Effector CD8-positive, alpha-beta T cell (primary cell): ENCODE measurements at places on chromosomes 13 and 19.
A peak's percentile ranks its signal among the peaks of the same experiment; 100 is the strongest.

GRCh38 chr13:47287291-47287751 is 390.5 kb upstream of the HTR2A start:
- no peak for DNase-seq

DNA sequence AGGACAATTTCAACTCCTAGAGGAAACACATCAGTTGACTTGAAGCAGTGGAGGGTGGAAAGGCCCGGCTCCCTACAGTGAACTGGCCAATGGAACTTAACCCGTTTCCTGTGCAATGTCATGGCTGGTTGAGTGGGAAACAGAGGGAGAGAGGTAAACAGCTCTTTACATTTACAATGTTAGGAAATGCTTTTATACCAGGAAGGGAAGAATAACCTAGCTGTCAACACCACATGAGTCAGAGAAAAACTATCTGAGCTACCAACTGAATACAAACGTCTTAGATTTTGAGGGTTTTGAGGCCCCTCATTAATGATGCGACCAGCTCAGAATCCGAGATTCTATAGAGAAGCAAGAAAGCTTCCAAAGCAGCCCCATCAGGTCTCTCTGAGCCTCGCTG is 36.7 kb downstream of the CARD8 start:
- no peak for DNase-seq

GRCh38 chr19:20244356-20244755 is 77.3 kb downstream of the ZNF486 start:
- DNase-seq = no peak

DNA sequence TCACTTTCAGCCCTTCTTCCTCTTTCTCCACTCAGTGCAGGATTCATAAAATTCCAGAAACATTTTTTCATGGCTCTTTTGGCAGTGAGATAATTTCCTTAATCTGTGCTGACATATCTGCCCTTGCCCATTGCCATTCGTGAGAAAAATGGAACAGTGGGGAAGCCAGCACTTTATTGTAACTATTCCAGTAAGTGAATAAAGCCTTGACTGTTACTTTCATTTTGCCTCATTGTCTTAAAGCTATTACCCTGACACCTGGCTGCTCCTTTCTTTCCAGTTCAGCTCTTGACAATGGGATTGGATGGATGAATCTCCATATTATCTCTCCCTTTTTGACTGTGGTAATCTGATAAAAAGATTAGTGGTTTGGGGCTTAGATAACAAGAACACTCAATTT is 1068.1 kb upstream of the PCDH20 start:
- no peak for DNase-seq

- DNase-seq = peak; percentile 19
These were observed 1.1 kb downstream of the HSPB6 start for GRCh38 chr19:35755550-35756376.

DNA sequence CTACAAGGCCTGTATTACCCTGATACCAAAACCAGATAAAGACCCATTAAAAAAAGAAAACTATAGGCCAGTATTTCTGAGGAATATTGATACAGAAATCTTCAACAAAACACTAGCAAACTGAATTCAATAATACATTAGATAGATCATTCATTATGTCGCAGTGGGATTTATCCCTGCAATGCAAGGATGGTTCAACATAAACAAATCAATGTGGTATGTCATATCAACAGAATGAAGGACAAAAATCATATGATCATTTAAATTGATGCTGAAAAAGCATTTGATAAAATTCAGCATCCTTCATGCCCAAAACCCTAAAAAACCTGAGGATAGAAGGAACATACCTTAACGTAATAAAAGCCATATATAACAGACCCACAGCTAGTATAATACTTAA is 50.0 kb downstream of the RB1 start:
- no peak for DNase-seq

DNA sequence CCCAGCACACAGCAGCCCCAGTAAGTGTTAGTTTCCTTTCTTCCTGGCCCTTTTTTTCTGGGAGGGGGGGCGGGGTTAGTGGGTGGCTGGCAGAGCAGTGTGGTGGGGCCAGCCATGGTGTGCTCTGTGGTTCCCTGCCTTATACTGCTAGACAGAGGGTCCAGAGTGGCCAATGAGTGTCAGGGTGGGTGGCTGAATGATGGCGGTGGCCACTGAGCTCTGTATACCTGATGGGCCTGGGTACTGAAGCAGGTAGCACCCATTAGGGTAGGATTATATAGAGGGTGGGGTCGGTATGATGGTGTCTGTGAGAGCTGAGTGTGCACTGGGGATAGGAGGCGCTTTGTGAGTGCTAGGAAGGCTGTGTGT is 13.8 kb downstream of the CIC start:
- DNase-seq = no peak

- no peak for DNase-seq
These were observed 30.3 kb upstream of the RNF113B start for GRCh38 chr13:98207416-98207815.

DNA sequence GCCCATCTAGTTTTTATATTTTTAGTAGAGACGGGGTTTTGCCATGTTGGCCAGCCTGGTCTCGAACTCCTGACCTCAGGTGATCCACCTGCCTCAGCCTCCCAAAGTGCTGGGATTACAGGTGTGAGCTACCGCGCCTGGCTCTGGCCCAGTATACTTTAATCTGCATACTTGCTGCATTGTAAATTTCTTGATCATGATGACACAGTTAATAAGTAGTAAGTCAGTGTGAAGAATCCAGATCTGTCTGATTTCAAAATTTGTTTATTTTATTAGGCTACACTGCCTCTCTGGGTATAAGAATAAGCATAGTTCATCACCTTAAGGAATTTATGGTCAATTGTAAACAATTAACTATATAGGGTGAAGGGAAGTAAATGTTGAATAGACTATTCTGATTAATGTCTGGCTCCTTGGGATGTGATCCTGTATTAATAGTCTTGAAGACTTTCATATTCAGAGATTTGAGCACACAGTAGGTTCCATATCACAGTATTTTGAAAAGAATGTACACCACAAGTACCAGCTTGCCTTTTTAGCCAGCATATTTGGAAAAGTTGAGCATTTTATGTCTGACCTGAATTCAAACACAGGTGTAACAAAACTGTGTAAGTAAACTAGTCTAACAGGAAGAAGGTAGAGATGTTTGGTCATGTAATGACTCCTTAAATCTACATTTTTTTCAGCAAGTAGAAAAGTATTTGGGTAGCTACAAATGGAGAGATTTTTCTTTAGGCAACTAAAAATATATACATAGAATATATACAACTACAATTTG is 7.4 kb downstream of the ARHGAP35 start:
- no peak for DNase-seq

GRCh38 chr19:5466814-5467291 is 11.6 kb downstream of the ZNRF4 start:
- DNase-seq = no peak

DNA sequence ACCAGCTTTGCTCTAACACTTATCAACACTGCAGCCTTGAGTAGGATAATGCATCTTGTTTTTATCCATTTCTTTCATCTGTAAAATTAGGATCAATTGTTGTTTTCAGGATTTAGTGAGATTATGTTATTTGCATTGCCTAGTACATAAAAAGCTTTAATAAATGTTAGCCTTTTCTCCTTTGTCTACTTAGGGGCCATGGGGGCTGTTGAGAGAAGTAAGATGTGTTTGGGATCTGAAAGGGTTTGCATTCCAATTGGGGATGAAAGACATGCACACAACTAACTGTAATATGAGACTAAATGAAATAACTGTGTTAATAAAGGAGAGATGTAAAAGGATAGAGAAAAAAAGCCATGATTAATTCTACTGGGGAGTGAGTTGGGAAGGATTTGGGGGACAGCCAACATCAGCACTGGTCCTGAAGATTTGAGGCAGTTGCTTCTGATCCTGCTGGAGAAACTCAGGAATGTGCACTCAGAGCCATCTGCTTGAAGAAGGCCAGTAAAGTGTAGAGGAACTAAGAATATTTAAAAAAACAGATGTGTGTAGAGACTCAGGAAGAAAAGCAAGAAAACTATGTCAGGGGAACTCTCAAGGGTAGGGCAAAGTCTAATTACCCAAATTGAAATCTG is 236.3 kb downstream of the OLFM4 start:
- no peak for DNase-seq

DNA sequence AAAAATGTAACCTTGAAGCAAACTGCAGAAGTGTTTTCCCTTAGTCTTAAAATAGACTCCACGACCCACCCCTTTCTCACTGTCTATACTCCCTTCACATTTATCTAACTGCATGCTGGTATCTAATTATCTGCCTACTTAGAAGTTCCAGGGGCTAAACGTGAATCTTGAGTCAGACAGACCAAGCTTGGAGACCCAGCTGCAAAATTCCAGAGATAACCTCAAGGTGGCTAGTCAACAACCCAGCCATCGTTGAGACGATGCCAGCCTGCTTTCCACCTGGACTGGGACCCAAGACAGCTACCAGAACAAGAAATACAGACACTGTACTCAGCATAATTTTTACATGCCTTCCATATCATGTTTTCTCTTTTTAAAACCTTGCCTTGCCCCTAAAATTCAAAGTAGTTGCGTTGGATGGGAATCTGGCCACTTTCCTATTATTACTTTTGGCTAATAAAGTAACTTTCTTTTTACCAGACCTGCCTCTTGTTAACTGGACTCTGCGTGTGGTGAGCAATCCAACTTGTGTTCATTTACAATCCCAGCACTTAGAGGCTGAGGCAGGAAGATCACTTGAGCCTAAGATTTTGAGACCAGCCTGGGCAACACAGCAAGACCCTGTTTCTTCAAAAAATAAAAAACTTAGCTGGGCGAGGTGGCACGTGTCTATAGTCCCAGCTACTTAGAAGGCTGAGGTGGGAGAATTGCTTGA is 82.3 kb downstream of the CDADC1 start:
- DNase-seq = no peak

- DNase-seq = no peak
These were observed 83.1 kb downstream of the B3GLCT start for GRCh38 chr13:31282741-31283455.

- DNase-seq = no peak
These were observed 97.1 kb upstream of the UBAC2 start for GRCh38 chr13:99103536-99103935.

GRCh38 chr19:5951338-5951861 is 26.5 kb downstream of the RANBP3 start:
- no peak for DNase-seq

GRCh38 chr13:22449251-22449650 is 731.5 kb upstream of the SGCG start:
- no peak for DNase-seq

- DNase-seq = no peak
These were observed 30.1 kb upstream of the OBI1 start for GRCh38 chr13:78689011-78689410.

- DNase-seq = no peak
These were observed 66.7 kb downstream of the KATNAL1 start for GRCh38 chr13:30240608-30241007.
